Activated B cell treated with CpG ODN at 0.5 μM for 24 hours (primary cell): ENCODE measurements at places on chromosomes 7 and 10. TPM values are rescaled to one million over a fixed set of nuclear protein-coding genes. Genes with fewer than 3 reads are reported as not detected.

TMEM273 gene
- total RNA-seq: 6.7 and 8.5 TPM in 2 replicates

AGR2 gene
- total RNA-seq: not detected in 2 replicates

JCAD gene
- total RNA-seq: not detected in 2 replicates

ENO4 gene
- total RNA-seq: 0.07 TPM in 1 of 2 replicates, not detected in the other

MYL7 gene
- not detected in 2 replicates for total RNA-seq

SPDYE2 gene
- 0.29 TPM in 1 of 2 replicates, not detected in the other for total RNA-seq

AFAP1L2 gene
- total RNA-seq: 0.89 and 1.3 TPM in 2 replicates

AKR1C2 gene
- total RNA-seq: not detected in 2 replicates

TMEM196 gene
- not detected in 2 replicates for total RNA-seq

- H3K4me3 ChIP-seq: no peak overlapping the region
- no peaks in the 10 kb centered on the region for H3K4me1 ChIP-seq
- no peak overlapping the region for H3K27ac ChIP-seq
- DNase-seq: no peak
Observed at GRCh38 chr10:8544057-8544380, 489.5 kb downstream of the GATA3 start.

GRCh38 chr10:47165711-47166404, 134.1 kb upstream of the GDF10 start:
- H3K27ac ChIP-seq: peak overlapping the region; percentile 53
- peaks cover 11% of the 10 kb centered on the region for H3K27me3 ChIP-seq
- H3K4me1 ChIP-seq: peaks cover 18% of the 10 kb centered on the region
- peak; percentile 27 for DNase-seq
- peak overlapping the region; percentile 85 for H3K4me3 ChIP-seq

GRCh38 chr7:41403291-41403690, 299.6 kb downstream of the INHBA start:
- H3K36me3 ChIP-seq: no peaks in the 10 kb centered on the region
- H3K4me3 ChIP-seq: no peak overlapping the region
- no peak overlapping the region for H3K27ac ChIP-seq
- DNase-seq: no peak

DNA sequence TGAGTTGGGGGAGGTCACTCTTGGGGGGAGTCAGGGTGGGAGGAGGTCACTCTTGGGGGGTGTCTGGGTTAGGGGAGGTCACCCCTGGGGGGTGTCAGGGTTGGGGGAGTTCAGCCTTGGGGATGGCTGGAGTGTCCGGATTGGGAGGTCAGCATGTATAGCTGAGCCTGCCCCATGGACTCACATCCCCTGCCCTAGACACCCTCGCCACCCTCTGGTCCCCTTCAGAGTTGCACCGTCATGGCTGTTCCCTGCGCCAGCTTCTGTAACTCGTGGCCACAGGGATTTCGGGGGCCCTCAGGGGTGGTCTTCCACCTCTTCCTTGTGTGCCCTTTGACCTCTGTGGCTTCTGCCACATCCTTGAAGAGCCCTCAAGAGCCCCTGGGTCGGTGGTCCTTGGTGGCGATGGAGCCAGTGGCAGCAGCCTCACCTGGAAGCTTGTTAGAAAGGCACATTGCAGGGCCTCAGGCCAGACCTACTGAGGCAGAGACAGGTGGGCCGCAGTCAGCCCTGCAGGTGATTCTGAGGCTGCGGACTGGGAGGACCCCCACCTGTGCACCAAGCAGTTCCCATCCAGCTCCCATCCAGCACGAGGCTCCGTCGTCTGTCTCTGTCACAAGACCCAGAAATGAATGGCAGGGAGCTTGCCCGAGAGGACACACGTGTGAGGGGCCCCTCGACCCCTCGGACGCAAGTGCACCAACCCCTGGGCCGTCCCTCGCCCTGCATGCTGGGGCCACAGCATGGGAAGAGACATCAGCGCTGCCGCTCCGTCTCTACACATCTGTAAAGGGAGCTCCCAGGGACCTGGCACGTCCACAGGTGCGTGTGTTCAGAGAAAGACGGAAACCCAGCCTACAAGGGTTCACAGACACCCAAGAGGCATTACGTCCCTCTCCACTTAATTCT, 44.7 kb upstream of the SUN1 start:
- no peak for DNase-seq
- no peak overlapping the region for H3K27ac ChIP-seq
- no peaks in the 10 kb centered on the region for H3K27me3 ChIP-seq
- H3K4me1 ChIP-seq: no peaks in the 10 kb centered on the region
- no peak overlapping the region for H3K4me3 ChIP-seq
- H3K36me3 ChIP-seq: peaks cover 36% of the 10 kb centered on the region

DNA sequence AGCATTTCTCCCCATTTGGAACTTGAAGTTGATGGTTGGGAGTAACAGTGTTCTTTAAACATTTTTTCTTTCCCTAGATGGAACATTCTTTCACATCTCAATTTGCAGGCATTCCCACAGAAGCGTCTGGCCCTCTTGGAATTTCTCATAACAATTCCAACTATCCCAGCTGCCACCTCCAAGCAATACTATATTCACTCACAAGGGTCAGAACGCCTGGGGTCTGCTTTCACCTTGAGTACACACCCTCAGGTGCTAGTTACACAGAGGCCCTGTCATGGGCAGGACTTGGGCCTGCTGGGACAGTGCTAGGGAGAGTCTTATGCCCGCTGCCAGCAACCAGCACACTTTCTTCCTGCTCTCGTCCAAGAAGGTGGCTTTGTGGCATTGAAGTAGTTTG, 136.5 kb downstream of the JCAD start:
- H3K27me3 ChIP-seq: peaks cover 13% of the 10 kb centered on the region
- no peaks in the 10 kb centered on the region for H3K36me3 ChIP-seq
- H3K4me1 ChIP-seq: no peaks in the 10 kb centered on the region

DNA sequence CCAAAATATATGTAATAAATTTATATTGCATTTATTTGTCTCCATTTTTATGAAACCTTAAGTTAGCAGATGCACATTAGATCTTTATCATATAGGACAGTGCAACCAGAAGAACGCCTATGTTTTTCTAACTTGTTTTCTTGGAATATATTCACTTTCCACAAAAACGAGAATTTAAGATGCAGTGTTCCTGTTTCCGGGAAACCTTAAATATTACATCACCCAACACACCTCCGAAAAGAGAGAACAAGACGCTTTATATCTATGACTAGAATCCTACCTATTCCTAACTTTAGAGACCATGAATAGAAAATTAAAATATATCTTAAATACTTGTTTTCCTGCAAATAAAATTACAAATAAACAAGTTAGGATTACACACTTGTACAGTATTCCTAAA, 1.9 kb downstream of the EZH2 start:
- peaks cover 28% of the 10 kb centered on the region for H3K4me1 ChIP-seq
- DNase-seq: no peak

DNA sequence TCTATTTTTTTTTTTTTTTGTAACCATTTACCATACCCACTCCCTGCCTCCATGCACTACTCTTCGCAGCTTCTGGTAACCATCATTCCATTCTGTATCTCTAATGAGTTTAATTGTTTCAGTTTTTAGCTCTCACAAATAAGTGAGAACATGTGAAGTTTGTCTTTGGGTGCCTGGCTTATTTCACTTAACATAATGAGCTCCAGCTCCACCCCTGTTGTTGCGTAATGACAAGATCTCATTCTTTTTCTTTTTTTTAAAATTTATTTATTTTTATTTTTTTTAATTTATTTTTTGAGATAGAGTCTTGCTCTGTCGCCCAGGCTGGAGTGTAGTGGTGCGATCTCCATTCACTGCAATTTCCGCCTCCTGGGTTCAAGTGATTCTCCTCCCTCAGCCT, 142.3 kb upstream of the PCLO start:
- H3K36me3 ChIP-seq: no peaks in the 10 kb centered on the region
- H3K27me3 ChIP-seq: no peaks in the 10 kb centered on the region
- H3K4me3 ChIP-seq: no peak overlapping the region
- no peaks in the 10 kb centered on the region for H3K4me1 ChIP-seq
- H3K27ac ChIP-seq: no peak overlapping the region

- no peak overlapping the region for H3K27ac ChIP-seq
- DNase-seq: no peak
- no peaks in the 10 kb centered on the region for H3K27me3 ChIP-seq
Observed at GRCh38 chr7:148395990-148396716, 194.4 kb upstream of the C7orf33 start.

GRCh38 chr7:117777335-117778142, 95.7 kb downstream of the CTTNBP2 start:
- H3K27me3 ChIP-seq: peaks cover 2% of the 10 kb centered on the region
- H3K4me3 ChIP-seq: no peak overlapping the region
- H3K4me1 ChIP-seq: peaks cover 7% of the 10 kb centered on the region
- DNase-seq: no peak

DNA sequence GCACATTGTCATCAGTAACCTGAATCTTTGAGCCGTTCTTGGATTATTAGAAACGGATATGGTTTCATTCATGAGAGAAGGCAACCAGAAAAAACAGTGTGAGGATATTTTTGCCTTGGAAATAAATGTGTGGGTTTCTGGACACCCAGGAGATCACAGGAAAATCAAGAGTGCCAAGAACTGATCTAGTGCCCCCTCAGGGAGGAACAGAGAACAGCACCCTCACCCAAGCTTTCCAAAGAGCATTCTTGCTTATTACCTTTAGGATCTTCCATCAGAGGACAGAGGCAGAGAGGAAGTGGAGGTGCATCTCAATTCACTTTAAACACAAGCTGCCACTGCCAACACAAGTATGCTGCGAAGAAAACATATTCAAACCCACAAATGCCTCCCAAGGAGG, 851.5 kb upstream of the COBL start:
- no peak for DNase-seq
- no peaks in the 10 kb centered on the region for H3K27me3 ChIP-seq
- no peaks in the 10 kb centered on the region for H3K36me3 ChIP-seq
- H3K4me3 ChIP-seq: no peak overlapping the region

GRCh38 chr10:19816411-19817230, at the start of gene PLXDC2:
Gene PLXDC2, plus strand, starts transcription at chr10:19816432.
- no peak for DNase-seq
- H3K27me3 ChIP-seq: peaks cover 30% of the 10 kb centered on the region
- peaks cover 20% of the 10 kb centered on the region for H3K4me1 ChIP-seq
- H3K27ac ChIP-seq: no peak within 1 kb of the TSS

DNA sequence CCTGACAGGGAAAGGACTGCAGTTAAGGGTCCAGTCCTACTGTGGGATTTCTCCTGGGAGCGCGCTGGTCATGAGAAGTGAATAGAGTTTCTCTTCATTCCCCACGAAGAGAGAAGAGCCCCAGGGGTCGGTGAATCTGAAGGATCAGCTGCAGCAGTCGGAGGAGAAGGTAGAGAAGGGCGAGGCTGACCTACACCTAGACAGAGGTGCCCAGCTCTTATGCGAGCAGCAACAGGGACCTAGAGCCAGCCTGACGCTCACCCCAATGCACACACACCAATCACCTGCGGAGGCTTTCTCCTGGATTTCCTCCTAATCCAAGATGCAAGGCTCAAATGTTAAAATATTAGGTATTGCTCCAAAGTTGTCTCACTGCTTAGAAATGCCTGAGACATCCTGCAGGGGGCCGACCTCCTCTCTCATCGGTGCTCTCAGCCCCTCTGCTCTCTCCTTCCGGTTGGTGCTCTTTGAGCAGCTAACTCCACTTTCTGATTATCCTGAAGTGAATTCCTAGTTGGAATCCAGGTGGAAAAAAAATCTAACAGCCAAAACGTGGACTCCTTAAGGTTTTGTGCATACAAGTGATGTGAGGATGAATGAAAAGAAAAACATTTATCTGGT, 176.4 kb downstream of the AHR start:
- DNase-seq: no peak
- peaks cover 19% of the 10 kb centered on the region for H3K4me1 ChIP-seq
- no peak overlapping the region for H3K4me3 ChIP-seq
- no peak overlapping the region for H3K27ac ChIP-seq

GRCh38 chr7:131554880-131555516, 1.4 kb downstream of the PODXL start:
- no peak for DNase-seq
- no peaks in the 10 kb centered on the region for H3K36me3 ChIP-seq
- peaks cover 24% of the 10 kb centered on the region for H3K4me1 ChIP-seq
- peak overlapping the region; percentile 81 for H3K4me3 ChIP-seq
- peaks cover 11% of the 10 kb centered on the region for H3K27me3 ChIP-seq

DNA sequence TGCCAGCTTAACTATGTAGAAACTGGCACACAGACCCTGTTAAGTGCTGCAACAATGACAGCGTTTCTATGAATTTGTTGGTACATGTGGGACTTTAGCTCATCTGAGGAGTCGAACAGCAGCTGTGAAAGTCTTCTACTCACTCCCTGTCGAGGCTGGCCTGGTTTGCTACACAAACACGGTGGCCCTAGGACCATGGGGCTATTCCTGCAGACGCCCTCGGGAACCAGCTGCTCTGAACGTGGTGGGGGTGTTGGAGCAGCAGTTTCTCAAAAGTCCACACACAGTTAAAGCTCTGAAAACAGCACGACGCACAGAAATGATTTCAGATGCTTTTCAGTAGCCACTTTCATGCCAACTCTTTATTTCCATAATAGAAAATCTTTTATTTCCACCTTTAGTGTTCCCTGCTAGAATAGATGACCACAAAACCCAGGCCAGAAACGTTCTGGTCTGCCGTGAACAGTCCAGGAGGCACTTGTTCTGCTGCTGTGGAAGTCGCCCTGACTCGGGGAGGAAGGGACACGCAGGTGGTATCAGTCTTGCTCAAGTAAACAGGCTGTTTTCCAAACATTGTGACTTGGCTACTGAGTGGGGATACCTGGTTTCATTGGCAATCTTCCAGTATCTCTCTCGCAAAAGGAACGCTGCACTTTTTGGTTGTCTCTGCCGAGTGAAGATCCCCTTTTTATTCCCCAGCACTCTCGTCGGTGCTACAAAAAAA, 21.5 kb downstream of the GUSB start:
- H3K36me3 ChIP-seq: peaks cover 87% of the 10 kb centered on the region
- no peaks in the 10 kb centered on the region for H3K27me3 ChIP-seq
- H3K4me1 ChIP-seq: no peaks in the 10 kb centered on the region
- DNase-seq: no peak
- no peak overlapping the region for H3K27ac ChIP-seq

- H3K27ac ChIP-seq: no peak overlapping the region
- no peaks in the 10 kb centered on the region for H3K36me3 ChIP-seq
- H3K4me3 ChIP-seq: no peak overlapping the region
- H3K4me1 ChIP-seq: no peaks in the 10 kb centered on the region
Observed at GRCh38 chr7:102927312-102927933, 14.6 kb downstream of the LRRC17 start.
